Stromal cell of bone marrow (primary cell): ENCODE measurements at places on chromosomes 2 and 18.

- no peak for DNase-seq
Measured at GRCh38 chr2:73987948-73988700, 3.4 kb downstream of the TET3 start.

GRCh38 chr18:49934457-49934856, 121.1 kb upstream of the ACAA2 start:
- no peak for DNase-seq

- peak; percentile 46 for DNase-seq
Measured at GRCh38 chr18:54806526-54806925, 21.8 kb upstream of the RAB27B start.

DNA sequence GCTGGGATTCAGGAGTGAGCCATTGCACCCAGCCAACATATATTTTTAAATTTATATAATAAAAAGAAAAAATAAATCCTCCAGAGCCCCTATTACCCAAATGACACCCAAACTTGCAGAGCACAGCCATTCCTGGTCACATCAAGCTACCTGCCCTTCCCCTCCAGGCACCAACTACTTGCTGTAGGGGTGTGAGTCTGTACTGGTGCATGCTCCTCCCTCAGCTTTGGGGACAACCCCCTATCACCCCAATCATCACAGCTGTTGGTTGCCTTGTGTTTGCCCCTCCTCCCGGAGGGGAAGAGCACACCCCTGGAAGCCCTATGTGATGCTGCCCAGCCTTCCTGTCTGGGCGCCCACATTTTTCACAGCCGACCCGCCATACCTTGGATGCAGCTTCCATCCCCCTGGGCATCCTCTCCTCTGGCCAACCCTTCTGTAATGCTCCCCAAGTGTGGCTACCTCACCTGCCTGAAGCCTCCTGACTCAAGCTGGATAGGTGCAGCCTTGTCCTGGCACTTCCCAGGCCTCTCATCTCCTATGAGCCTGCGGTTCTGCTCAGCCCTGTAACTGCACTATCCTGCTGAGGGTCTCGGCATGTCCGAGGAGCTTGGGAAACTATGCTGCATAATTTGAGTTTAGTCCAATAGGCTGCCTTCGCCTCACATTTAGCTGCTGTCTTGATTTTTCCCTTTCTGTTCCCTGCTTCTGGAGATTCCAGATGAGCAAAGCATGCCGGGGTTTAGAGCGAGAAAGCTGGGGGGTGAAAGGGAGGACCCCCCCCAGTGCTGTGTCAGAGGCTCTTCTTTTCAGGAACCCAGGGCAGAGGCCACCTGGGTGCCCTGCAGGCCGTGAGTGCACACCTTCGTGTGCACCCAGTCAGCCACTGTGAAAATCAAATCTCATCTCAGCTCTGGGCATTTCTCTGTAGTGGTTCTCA, 27.2 kb downstream of the CHST10 start:
- DNase-seq, result no peak
